Renal cortical epithelial cell (primary cell): ENCODE measurements at places on chromosomes 13 and 19. TPM values are rescaled to one million over a fixed set of nuclear protein-coding genes. Genes with fewer than 3 reads are reported as not detected.

DNA sequence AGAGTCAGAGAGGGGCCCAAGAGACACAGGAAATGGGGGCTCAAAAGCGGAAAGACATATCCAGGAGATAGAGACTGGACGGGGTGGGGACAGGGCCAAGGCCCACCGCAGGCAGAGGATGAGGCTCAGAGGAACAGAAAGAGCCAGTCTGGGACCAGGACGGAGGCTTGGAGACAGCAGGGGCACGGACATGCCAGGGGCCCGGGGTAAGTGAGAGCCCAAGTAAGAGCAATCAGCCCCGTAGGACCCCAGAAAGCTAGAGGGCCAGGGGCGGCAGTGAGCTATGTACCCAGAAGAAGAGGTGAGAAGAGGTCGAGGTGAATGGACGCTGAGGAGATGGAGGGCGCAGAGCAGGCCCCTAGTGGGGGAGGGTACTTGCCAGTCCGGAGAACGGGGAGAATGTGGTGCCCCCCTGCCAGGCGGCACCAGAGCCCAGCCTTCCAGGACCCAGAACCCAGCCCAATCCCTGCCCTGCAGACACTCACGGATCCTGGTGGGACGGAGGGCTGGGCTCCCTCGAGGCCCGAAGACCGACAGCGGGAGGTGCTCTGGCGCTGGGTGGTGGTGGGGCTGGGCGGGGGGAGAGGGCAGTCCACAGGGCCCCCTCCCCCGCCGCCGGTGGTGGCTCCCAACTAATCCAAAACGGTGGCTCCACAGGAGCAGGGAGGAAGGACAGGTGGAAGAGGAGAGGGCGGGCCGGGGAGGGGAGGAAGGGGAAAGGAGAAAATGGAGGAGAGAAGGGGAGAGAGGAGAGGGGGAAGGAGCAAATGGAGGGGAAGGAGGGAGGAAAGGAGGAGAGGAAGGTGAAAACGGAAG is 1.0 kb downstream of the GRIK5 start:
- no peak for DNase-seq

GRCh38 chr13:113588394-113589111 is 4.0 kb downstream of the TFDP1 start:
- DNase-seq, result no peak

The IFNL1 gene
- total RNA-seq, result not detected in 2 replicates

GRCh38 chr19:2427429-2428320 is at the start of gene TIMM13:
Gene TIMM13, minus strand, starts transcription at chr19:2427586. Its CDS starts 53 bp downstream, at chr19:2427533.
- peak; percentile 89 for DNase-seq

The KCTD4 gene
- 6.7 and 8.5 TPM in 2 replicates for total RNA-seq

The PSG7 gene
- not detected in 2 replicates for total RNA-seq
